D341Med (cell line): ENCODE measurements at places on chromosomes 3 and 15.
A peak's percentile ranks its signal among the peaks of the same experiment; 100 is the strongest.

DNA sequence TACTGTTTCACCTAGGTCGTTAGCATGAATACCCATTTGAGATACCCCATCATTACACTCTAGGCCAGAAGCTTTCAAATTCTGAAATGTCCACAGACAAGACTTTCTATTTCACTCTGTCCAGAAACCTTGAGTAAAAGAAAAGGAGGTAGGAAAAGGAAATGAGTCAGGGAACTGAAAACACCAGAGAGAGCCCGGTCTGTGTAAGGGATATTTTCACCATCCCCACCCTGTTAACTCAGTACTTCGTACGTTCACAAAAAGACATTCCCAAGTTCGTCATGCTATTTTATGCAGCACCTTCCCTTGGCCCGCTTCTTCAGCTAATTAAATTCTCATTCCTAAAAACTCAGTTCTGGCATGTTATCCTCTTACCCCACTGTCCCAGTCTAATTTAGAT lies 89.4 kb upstream of the SOX2 start:
- DNase-seq = no peak

GRCh38 chr3:67897351-67898336 lies 243.2 kb upstream of the SUCLG2 start:
- no peak for DNase-seq

GRCh38 chr3:128598884-128599664 lies 51.5 kb downstream of the RPN1 start:
- DNase-seq = no peak

DNA sequence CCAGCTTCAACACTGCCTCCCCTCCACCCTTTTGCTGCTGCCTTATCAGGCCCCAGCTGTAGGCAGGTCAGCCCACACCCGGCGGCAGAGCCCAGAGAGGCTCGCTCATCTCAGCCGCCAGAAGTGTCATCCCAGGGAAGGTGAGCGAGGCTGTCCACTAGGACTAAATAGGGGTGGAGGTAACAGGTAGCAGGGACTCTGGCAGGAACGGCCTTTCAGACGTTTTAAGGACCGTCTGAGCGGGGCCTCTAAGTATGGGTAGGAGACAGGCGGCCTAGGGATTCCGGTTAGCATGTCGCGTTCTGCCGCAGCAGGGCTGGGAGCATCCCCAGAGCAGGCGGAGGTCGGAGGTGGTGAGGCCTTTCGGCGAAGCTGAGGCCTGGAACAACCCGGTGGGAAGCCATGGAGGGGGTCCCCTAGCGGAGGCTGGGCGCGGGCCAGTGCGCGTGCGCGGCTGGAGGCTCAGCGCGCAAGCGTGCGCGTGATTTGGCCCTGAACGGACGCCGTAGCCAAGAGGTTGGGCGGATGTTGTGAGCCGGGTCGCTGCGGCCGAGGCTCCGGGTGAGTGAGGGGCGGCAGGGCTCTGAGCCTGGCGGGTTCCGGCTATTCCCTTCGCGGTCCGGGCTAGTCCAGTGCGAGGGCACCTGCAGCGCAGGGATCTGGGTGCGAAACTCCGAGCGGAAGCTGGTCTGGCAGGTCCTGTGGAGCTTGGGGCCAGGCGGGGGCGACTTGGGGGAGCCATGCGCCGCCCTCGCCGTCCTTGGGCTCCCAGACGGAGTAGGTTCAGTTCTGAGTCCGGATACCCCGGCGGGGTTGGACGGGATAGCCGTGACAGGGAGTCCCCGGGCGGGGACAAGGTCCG lies at the start of the genes MST1 and RNF123:
MST1 (minus strand) TSS at position 429 of the 862 bp plus-strand sequence. CDS start 783 bp downstream, outside the sequence.
RNF123 (plus strand) TSS at position 512 of the 862 bp plus-strand sequence. CDS start 1,609 bp downstream, outside the sequence.
- peak; percentile 97 for DNase-seq

- no peak for DNase-seq
Observed at GRCh38 chr15:60406513-60407414, 9.0 kb upstream of the ANXA2 start.

GRCh38 chr15:63463793-63464192 lies 40.6 kb upstream of the USP3 start:
- no peak for DNase-seq
